ENCODE measurements at places on chromosomes 3 and 15. TPM values are rescaled to one million over a fixed set of nuclear protein-coding genes. Genes with fewer than 3 reads are reported as not detected.

GRCh38 chr15:86609275-86609674 lies 529.6 kb downstream of the AGBL1 start:
- no peak for DNase-seq

The SLC24A1 gene
- total RNA-seq = 6.3 TPM

- no peak for DNase-seq
These were observed 333.5 kb upstream of the NR2E3 start for GRCh38 chr15:71476823-71477222.

GRCh38 chr3:178900029-178900646 lies 171.5 kb downstream of the ZMAT3 start:
- no peak for DNase-seq

The ZBTB47 gene
- total RNA-seq = 125 TPM

The HTD2 gene
- total RNA-seq = 16.0 TPM

DNA sequence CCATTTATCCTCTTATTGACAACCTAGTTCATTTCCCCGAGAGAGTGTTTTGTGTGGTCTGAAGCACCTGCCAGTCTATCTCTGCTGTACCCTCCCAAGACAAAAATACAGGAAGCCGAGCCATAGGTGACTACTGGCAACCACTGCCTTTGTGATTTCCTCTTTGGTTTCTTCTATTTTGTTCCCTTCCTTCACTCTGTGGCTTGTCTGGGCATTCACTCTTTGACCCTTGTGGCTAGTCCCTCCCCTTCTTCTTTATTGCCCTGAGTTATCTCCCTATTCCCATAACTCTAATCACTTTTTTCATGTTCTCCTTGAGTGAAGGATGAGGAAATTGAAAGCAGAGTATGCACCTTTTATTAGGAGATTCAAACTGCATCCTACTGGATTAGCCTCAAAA lies at the start of gene ADGRG7:
Gene ADGRG7 (plus strand): TSS at position 297 of the 400 bp plus-strand sequence. CDS start 256 bp downstream, outside the sequence.
- DNase-seq = no peak

The STRC gene
- 0.07 TPM for total RNA-seq

All from heart left ventricle (tissue), 16 donors.